Neural crest cell (in vitro differentiated cells): ENCODE measurements at places on chromosomes 2 and 18. TPM values are rescaled to one million over a fixed set of nuclear protein-coding genes. Genes with fewer than 3 reads are reported as not detected.

- DNase-seq: no peak
Measured at GRCh38 chr2:189698020-189698887, 23.8 kb downstream of the ANKAR start.

DNA sequence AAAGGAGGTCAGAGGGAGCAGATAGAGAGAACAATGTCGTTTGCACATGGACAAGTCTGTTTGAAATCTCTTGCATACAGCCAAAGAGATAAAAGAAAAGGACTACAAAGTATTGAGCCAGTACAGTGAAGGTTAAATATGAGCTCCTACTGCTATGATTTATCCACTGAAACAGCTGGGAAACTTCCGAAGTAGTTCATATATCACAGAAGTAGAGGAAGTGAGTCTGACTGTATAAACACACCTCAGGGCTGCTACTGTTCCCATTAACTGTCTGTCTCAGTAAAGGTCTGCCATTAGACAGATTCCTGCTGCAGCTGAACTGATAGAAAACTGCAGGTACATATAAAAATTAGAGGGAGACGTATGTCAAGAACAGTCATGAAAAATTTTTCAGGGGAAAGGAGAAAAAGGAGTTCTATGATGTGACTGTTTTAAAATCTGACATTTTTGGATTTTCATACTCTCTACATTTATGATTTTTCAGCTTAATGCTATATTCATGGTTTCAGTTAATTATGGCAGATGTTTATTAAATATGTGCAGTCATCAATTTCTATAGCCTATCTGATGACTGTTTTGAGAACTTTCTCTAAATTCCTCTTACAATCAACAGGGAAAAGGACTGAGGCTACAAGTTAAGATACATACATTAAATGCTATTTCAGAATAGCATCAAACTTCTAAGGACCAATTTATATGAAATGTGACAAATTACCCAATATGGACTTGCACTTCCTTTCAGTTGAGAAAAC lies 364.7 kb downstream of the ERBB4 start:
- no peak for DNase-seq

- DNase-seq: no peak
Measured at GRCh38 chr2:136909777-136910176, 144.4 kb downstream of the THSD7B start.

- no peak for DNase-seq
Measured at GRCh38 chr18:8657050-8657820, 48.0 kb downstream of the RAB12 start.

- DNase-seq: no peak
Measured at GRCh38 chr2:29129586-29130281, 14.5 kb downstream of the CLIP4 start.

- DNase-seq: no peak
Measured at GRCh38 chr2:117723483-117723882, 91.0 kb upstream of the DDX18 start.

DNA sequence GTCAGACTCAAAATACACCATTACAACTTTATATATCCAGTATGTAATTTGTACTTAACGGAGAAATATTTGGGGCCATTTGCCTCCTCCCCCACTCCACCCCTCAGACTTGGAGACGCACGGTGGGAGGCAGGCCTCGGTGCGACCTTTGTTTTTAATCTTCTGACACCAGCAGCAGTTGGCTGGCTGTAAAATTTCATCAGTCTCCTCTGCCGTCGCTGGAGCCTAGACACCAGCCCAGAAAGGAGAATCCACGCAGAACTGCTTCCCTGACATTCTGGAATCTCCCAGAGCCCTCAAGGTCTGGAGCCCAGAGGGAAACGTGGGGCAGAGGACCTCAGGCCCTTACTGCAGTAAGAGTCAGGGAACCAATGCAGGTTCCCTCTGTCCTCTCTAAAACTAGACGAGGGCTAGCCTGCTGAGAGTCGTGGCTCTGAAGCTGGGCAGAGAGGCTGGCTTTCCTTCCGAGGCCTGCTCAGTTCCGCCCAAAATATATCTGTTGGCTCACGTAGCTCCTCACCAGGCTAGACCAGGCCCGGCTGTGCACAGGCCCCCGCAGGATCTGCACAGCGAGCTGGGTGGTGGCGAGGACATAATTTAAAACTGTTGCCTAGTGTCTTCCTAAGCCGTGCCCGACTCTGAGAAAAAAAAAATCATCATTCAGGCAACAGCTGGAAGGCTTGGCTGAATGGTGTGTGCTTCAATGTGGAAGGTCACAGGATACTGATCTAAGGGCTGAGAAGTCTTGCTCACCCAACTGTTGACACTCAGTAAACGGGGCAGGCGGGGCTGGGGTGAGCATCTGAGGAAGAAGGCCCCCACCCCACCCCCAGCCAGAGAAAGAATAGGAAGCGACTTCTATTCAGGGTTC lies 40.4 kb downstream of the EN1 start:
- no peak for DNase-seq

- no peak for DNase-seq
Measured at GRCh38 chr18:11121443-11121849, 27.9 kb downstream of the PIEZO2 start.

The SCTR gene
- total RNA-seq: not detected in 2 replicates

The AMER3 gene
- 1.3 and 1.4 TPM in 2 replicates for total RNA-seq

The YPEL5 gene
- total RNA-seq: 25.0 and 25.7 TPM in 2 replicates

The ERCC3 gene
- 63.6 and 67.4 TPM in 2 replicates for total RNA-seq
